ENCODE measurements at places on chromosomes 5 and 9.
A peak's percentile ranks its signal among the peaks of the same experiment; 100 is the strongest.

GRCh38 chr9:32497921-32498320 lies 28.1 kb downstream of the RIGI start:
- no peak for DNase-seq

- DNase-seq = no peak
Observed at GRCh38 chr5:150661086-150661485, at the start of gene MYOZ3. Gene MYOZ3, plus strand, starts transcription at chr5:150661251. Its CDS starts 1,691 bp downstream, at chr5:150662942.

GRCh38 chr9:114973216-114973615 lies 42.8 kb upstream of the TNFSF8 start:
- DNase-seq = no peak

- peak; percentile 58 for DNase-seq
Observed at GRCh38 chr9:78369639-78370219, 72.8 kb downstream of the PSAT1 start.

- DNase-seq = no peak
Observed at GRCh38 chr5:149747833-149748366, 17.8 kb downstream of the PPARGC1B start.

GRCh38 chr5:154945695-154946301 lies 4.9 kb downstream of the MRPL22 start:
- DNase-seq = no peak

- DNase-seq = no peak
Observed at GRCh38 chr5:66538531-66538930, 57.7 kb upstream of the MAST4 start.

All from stimulated activated CD4-positive, alpha-beta T cell treated with anti-CD3 and anti-CD28 coated beads, Interleukin-2, amount 100 ng/mL, for 24 hours (primary cell).